Activated CD8-positive, alpha-beta T cell treated with anti-CD3 and anti-CD28 coated beads for 36 hours (primary cell): ENCODE measurements at places on chromosomes 7 and 10. TPM values are rescaled to one million over a fixed set of nuclear protein-coding genes. Genes with fewer than 3 reads are reported as not detected.
A peak's percentile ranks its signal among the peaks of the same experiment; 100 is the strongest.

NEURL1 gene
- total RNA-seq, result 1.7 TPM

GRCh38 chr10:74919671-74920070 is 93.3 kb downstream of the KAT6B start:
- no peak overlapping the region for H3K4me3 ChIP-seq
- DNase-seq, result no peak
- H3K27me3 ChIP-seq, result no peaks in the 10 kb centered on the region
- peaks cover 38% of the 10 kb centered on the region for H3K4me1 ChIP-seq
- H3K36me3 ChIP-seq, result peaks cover 11% of the 10 kb centered on the region

CPA4 gene
- not detected for total RNA-seq

DNA sequence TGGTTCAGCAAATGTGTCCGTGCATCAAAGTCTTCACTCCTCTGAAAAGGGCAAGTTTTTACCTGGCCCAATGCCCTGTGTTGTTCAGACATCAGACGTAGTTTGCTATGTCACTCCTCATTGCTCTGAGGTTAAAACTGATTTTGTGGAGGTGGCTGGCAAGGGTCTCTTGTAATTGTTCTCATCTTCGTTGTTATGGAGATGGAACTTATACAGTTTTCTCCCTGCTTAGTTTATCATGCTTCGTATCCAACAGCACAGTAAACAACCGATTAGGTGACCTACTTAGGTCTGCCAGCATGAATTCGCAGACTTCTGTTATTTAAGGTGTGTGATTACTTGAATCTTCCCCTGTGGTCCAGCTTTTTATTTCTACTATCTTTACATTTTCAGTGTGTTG is 274.1 kb upstream of the SMIM30 start:
- no peak overlapping the region for H3K27ac ChIP-seq
- no peak overlapping the region for H3K4me3 ChIP-seq
- no peak for DNase-seq
- no peaks in the 10 kb centered on the region for H3K36me3 ChIP-seq
- H3K4me1 ChIP-seq, result no peaks in the 10 kb centered on the region

DNA sequence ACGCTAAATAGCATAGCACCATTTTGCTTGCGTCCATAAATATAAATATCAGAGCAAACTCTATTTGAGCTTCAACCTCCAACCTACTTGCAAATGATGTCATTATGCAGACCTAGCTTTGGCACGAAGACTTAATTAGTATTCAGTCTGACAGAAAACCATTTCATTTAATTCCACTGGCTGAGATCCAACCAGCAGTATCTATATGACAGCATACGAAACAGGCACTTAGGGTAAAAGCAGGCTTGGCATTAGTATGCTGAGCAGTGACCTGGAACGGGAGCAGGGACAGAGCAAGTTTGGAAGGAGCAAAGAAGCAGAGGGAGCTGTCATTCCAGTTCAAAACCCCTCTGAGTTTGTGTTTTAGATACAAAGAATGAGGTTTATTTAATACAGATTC is 312.5 kb upstream of the CHRM2 start:
- H3K27ac ChIP-seq, result no peak overlapping the region
- no peaks in the 10 kb centered on the region for H3K27me3 ChIP-seq
- DNase-seq, result no peak
- no peaks in the 10 kb centered on the region for H3K36me3 ChIP-seq

HTR5A gene
- total RNA-seq, result not detected

GPR15LG gene
- total RNA-seq, result not detected

DPYSL4 gene
- total RNA-seq, result 20.9 TPM

DNA sequence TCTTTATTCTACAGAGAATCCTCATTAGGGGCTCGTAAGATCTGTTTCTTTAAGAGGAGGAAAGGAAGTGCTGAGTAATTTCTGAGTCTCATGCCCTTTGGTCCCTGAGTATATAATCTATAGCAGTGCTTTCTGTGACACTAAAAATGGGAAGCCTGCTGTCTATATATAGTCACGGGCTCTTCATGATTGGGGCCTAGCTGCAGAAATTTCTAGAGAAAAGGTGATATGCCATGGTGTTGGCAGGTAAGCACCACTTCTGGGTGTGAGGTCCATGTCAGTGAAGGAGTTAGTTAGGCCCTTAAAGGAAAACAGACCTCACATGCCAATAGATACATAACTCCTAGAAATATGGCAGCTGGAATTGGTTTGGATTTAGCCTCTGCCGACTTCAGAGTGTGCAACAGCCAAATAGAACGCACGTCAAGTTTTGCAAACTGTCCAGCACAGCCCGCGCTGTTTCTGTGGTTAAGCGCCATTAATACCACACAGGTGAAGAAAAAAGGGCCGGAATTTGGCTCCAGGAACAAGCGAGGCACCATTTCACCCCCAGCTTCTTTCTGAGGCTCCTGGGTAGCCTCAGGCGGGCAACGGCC is 123.2 kb downstream of the TACC2 start:
- no peak overlapping the region for H3K27ac ChIP-seq
- peaks cover 32% of the 10 kb centered on the region for H3K27me3 ChIP-seq
- H3K36me3 ChIP-seq, result no peaks in the 10 kb centered on the region
- DNase-seq, result no peak

DNA sequence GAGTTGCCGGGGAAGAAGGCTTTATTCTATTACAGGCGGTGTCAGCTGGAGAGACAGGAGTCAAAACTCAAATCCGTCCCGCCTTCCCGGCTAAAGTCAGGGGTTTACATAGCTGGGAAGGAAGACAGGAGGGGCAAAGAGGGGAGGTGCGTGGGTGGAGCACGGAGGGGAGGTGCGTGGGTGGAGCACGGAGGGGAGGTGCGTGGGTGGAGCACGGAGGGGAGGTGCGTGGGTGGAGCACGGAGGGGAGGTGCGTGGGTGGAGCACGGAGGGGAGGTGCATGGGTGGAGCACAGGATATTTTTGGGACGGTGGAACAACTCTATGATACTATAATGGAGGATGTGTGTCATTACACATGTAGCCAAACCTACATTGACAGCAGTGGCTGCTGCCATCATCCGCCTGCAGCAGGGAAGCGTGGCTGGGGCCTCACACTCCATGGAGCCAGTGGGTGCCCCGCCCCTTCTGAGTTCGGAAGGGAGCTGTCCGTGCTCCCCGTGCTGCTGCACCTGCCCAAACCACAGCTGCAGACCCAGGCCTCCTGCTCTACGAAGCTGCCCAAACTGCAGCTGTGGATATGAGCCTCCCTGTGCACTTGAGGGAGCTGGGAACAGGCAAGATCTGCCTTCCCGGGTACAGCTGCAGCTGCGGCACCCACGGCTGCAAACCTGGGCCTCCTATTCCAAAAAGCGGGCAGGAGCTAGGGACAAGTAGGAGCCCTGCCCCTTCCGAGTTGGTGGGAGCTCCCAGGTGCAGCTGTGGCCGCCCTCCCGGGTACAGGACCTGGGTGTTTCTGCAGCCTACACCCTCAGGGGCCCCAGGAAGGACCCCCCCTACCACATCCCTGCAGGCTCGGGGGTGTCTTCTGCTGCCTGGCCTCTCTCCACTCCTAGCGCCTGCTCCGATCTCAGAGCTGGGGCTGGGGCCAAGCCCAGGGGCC is 119.4 kb downstream of the DYNC2I1 start:
- H3K27me3 ChIP-seq, result no peaks in the 10 kb centered on the region
- peaks cover 23% of the 10 kb centered on the region for H3K4me1 ChIP-seq
- peak overlapping the region; percentile 73 for H3K4me3 ChIP-seq
- H3K36me3 ChIP-seq, result no peaks in the 10 kb centered on the region
- DNase-seq, result peak; percentile 77
- H3K27ac ChIP-seq, result peak overlapping the region; percentile 93

DNA sequence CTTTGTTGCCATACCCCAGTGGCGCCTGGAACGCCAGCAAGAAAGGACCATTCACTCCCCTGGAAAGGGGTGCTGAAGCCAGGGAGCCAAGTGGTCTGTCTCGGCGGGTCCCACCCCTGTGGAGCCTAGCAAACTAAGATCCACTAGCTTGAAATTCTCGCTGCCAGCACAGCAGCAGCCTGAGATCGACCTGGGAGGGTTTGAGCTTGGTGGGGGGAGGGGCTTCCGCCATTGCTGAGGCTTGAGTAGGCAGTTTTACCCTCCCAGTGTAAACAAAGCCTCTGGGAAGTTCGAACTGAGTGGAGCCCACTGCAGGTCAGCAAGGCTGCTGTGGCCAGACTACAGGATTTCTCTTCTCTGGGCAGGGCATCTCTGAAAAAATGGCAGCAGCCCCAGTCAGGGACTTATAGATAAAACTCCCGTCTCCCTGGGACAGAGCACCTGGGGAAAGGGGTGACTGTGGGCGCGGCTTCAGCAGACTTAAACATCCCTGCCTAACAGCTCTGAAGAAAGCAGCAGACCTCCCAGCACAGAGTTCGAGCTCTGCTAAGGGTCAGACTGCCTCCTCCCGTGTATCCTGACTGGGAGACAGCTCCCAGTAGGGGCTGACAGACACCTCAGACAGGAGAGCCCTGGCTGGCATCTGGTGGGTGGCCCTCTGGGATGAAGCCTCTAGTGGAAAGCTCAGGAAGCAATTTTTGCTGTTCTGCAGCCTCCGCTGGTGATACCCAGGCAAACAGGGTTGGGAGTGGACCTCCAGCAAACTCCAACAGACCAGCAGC is 281.1 kb upstream of the SP4 start:
- H3K4me1 ChIP-seq, result no peaks in the 10 kb centered on the region
- no peak overlapping the region for H3K27ac ChIP-seq
- H3K4me3 ChIP-seq, result no peak overlapping the region
- no peak for DNase-seq
- peaks cover 2% of the 10 kb centered on the region for H3K27me3 ChIP-seq
